ENCODE measurements at places on chromosomes 2 and 18.

DNA sequence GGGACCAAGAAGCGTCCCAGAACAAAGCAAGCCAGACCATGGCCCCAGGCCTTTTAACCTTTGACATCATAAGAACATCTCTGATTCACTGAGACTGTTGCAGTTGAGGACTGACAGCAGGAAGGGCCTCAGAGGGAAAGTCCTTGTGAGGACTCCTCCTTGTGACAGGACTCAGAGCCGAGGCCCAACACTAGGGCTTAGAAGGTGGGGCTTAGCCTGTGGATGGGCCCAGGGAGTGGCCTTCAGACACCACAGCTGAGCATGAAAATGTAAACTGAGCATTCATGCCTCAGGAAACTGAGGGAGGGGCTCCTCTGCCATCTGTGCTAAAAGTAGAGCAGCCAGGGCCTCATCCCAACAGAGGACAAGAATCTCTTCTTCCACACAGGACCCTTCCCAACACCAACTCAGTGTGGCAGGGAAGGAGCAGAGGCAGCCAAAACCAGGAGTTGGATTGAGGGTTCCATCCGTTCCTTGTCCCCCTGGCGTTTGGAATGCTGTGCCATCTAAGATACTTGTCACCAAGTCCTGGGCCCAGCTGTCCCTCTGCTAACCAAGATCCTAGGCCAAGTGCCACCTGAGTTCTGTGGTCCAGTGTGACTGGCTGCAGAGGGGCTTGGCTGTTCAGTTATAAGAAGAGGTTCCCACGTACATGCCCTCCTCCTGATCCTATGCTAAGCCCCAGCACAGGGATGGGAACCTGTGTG, 37.5 kb upstream of the CAB39 start:
- DNase-seq, result no peak

- no peak for DNase-seq
Observed at GRCh38 chr2:181307203-181307991, 149.8 kb upstream of the ITGA4 start.

- DNase-seq, result no peak
Observed at GRCh38 chr2:109275120-109276012, 146.4 kb downstream of the SH3RF3 start.

DNA sequence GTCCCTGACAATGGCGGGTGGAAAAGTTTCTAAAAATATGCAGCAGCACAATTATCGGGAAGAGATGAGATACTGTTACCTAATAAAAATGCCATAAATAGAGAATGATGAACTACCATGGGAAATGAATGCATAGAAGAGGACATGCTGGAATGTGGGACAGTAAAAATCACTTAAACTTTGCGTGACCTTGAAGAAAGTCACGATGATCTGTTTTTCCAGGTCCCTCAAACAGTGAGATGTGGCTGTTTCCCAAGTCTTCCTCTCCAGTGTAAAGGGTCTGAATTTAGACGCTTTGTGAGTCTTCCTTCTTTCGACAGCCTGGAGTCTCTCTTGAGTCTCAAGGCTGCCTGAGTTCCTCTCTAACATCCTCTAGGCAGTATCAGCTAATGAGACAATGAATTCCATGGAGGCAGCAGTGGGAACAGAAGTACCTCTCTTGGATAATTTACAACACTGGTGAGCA, 1.4 kb downstream of the CLUL1 start:
- DNase-seq, result no peak

DNA sequence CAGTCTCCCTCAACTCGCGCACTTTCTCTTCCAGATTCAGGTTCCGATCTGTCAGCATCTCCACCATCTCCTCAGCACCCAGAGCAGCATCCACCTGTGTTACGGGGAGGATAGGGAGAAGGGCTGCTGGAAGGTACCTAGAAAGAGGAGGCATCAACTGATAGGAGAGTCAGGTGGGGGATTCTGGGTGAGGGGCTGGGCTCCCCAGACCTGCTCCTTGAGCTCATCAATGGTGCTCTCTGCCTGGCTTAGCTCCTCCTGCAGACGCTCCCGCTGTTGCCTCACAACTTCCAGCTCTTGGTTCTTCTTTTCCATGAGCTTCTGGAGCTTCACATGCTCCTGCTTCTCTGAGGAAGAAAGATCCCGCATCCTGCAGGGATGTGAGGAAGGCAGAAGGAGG, 10.1 kb downstream of the DCTN1 start:
- no peak for DNase-seq

- DNase-seq, result no peak
Observed at GRCh38 chr2:139825726-139826125, 1045.5 kb upstream of the NXPH2 start.
